ENCODE measurements at places on chromosomes 12 and 14.

DNA sequence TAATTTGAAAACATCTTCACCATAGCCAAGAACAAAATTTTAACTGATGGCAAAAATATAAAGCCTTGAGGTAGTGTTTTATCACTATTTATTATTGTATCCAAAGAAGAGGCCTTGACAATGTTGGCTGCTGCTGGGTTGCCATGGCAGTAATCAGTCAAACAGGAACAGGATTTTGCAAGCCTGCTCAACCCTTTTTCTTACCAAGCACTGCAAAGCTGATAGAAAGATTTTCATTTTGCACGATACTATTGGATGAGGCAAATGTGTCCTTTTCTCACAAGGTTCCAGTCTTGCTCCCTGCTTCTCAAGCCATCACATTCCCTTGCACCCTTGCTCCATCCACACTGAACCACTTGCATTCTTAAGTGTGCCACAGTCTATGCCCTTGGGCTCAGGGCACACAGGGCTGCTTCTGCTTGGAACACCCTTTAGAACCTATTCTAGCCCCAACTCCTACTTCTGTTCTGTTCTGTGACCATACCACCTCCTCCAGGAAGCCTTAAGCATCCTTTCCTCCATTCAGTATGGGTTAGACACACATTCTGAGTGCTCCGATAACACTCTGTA is 76.5 kb upstream of the AMIGO2 start:
- no peak for DNase-seq
- peaks cover 5% of the 10 kb centered on the region for H3K4me1 ChIP-seq
- H3K36me3 ChIP-seq, result peaks cover 4% of the 10 kb centered on the region
- H3K27ac ChIP-seq, result no peak overlapping the region
- H3K27me3 ChIP-seq, result no peaks in the 10 kb centered on the region

DNA sequence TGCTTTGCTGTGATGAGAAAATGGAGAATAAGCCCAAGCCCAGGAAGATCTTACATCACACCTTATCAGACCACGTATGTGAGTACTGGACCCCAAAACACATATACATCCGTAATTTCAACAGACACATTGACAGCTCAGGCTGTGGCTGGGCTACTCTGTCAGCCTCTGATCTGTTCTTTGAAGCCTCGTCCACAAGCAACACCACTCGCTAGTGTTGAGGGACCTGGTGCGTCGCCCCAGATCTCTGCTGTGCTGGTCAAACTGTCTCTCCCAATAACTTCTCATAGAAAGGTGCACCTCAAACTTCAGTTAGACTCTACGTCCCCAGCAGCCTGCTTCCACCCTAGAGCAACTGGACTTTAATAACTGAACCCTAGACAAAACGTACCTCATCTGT is 10.6 kb upstream of the SFSWAP start:
- no peak overlapping the region for H3K4me3 ChIP-seq
- H3K4me1 ChIP-seq, result no peaks in the 10 kb centered on the region
- H3K27ac ChIP-seq, result no peak overlapping the region
- no peaks in the 10 kb centered on the region for H3K36me3 ChIP-seq

DNA sequence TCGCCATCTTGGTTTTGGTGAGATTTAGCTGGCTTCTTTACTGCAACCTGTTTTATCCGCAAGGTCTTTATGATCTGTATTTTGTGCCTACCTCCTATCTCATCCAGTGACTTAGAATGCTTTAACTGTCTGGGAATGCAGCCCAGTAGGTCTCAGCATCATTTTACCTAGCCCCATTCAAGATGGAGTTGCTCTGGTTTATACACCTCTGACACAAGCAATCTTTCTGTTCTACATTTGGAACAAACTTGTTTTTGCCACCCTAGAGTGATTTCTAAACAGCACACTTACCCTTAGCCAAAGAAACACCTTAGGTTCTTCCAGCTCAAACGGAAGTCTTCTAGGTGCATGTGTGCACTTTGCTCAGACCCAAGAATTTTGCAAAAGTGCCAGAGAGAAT is 122.3 kb downstream of the CCDC60 start:
- no peak for DNase-seq
- H3K4me1 ChIP-seq, result no peaks in the 10 kb centered on the region
- H3K27ac ChIP-seq, result no peak overlapping the region
- H3K27me3 ChIP-seq, result peaks cover 3% of the 10 kb centered on the region

DNA sequence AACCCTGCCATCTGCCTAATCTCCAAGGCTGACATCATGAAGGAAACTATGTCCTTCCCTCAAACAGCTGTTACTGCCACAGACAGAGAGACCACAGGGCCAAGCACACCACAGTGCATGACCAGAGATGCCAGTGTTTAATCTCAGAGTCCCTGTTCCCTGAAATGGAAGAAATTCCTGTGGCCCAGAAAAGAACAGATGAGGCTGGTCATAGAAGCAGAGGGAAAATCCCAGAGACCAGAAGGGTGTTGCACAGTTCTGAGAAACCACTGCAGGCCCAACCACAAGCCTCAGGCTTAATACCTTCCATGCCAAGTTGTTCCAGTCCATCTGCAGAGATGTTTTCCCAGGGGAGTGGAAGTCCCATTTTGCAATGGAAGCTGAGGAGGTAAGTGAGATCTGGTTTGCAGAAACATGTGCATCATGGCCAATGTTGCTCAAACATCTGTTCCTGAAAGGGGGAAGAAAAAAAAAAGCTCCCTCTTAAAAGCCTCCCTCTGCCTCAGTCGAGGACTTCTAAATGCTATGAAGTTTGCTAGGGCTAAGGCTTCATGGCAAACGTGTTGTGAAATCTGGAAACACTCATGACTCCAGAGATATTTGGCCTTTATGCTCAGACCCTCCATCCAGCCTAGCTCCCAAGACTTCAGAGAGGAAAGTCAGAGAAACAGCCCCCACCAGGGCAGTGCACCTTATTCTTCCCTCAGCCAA is 98.6 kb downstream of the SCARB1 start:
- no peak overlapping the region for H3K4me3 ChIP-seq
- peaks cover 31% of the 10 kb centered on the region for H3K4me1 ChIP-seq
- peaks cover 4% of the 10 kb centered on the region for H3K36me3 ChIP-seq
- no peaks in the 10 kb centered on the region for H3K27me3 ChIP-seq

- H3K36me3 ChIP-seq, result no peaks in the 10 kb centered on the region
- peaks cover 6% of the 10 kb centered on the region for H3K27me3 ChIP-seq
- H3K4me3 ChIP-seq, result no peak overlapping the region
- H3K27ac ChIP-seq, result no peak overlapping the region
These were observed 589.3 kb upstream of the TMEM132C start for GRCh38 chr12:127677537-127678131.

- no peak overlapping the region for H3K27ac ChIP-seq
- no peaks in the 10 kb centered on the region for H3K36me3 ChIP-seq
- no peak overlapping the region for H3K4me3 ChIP-seq
- peaks cover 15% of the 10 kb centered on the region for H3K27me3 ChIP-seq
These were observed 1118.9 kb downstream of the VRK1 start for GRCh38 chr14:97916100-97916499.

DNA sequence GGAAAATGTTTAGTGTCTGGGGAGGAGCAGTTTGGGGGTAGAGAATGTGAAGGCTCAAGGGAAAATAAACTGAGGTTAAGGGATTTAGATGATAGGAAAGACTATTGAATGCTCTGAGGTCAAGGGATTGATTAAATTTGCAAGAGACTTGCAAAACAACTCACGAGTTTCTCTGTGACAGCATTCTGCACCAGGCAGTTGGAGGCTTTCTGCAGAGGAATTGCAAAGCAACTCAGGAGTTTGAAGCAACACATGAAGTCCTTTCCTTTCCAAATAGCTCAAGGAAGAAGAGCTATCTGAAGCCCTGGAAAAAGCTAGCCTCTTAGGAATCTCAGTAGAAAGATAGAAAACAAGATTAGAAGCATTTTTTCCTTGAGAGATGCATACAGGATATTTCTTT is 23.9 kb downstream of the SLC7A8 start:
- peaks cover 12% of the 10 kb centered on the region for H3K36me3 ChIP-seq
- no peak overlapping the region for H3K4me3 ChIP-seq
- no peak for DNase-seq
- no peaks in the 10 kb centered on the region for H3K27me3 ChIP-seq

- no peaks in the 10 kb centered on the region for H3K27me3 ChIP-seq
- H3K27ac ChIP-seq, result no peak overlapping the region
- DNase-seq, result no peak
- H3K4me1 ChIP-seq, result no peaks in the 10 kb centered on the region
These were observed 6.2 kb downstream of the TTLL5 start for GRCh38 chr14:75667099-75667765.

GRCh38 chr14:71454513-71455332 is 477.5 kb upstream of the RGS6 start:
- no peak overlapping the region for H3K4me3 ChIP-seq
- no peak overlapping the region for H3K27ac ChIP-seq
- H3K36me3 ChIP-seq, result no peaks in the 10 kb centered on the region
- no peak for DNase-seq

GRCh38 chr12:50174971-50175715 is 8.0 kb upstream of the CERS5 start:
- DNase-seq, result no peak
- H3K27ac ChIP-seq, result no peak overlapping the region
- no peak overlapping the region for H3K4me3 ChIP-seq
- no peaks in the 10 kb centered on the region for H3K4me1 ChIP-seq
- H3K36me3 ChIP-seq, result peaks cover 16% of the 10 kb centered on the region
- no peaks in the 10 kb centered on the region for H3K27me3 ChIP-seq

DNA sequence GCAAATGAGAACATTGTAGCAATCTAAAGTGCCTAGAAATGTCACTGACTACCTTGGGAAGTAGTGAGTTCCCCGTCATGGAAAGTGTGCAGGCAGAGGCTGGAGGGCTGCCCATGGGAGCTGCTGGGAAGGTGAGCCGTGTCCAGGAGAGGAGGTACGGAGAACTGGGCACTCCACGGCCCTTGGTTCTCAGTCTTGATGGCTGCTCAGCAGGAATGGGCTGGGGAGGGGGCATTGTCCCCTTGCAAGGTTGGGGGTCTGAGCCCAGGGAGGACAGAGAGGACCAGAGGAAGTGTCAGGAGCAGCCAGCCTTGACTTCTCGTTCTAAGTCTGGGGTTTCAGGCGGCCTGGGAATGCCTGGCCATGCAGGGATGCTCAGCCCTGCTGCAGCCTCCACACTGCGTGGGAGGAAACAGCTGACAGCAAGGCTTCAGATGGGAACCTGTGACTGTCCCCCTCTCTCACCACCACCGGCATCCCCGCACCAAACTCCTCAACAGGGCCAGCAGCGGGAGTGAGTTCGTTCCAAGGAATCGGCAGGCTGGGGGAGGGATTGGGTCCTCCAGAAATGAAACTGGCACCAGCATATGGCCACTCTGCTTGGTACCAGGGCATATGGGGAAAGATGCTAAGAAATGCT is 140.2 kb downstream of the BCL11B start:
- peaks cover 3% of the 10 kb centered on the region for H3K27me3 ChIP-seq
- DNase-seq, result no peak
- no peaks in the 10 kb centered on the region for H3K36me3 ChIP-seq
- no peak overlapping the region for H3K27ac ChIP-seq
- no peak overlapping the region for H3K4me3 ChIP-seq

- H3K27ac ChIP-seq, result no peak overlapping the region
- H3K4me1 ChIP-seq, result peaks cover 23% of the 10 kb centered on the region
- no peak overlapping the region for H3K4me3 ChIP-seq
These were observed 144.4 kb upstream of the PRICKLE1 start for GRCh38 chr12:42733911-42734310.

DNA sequence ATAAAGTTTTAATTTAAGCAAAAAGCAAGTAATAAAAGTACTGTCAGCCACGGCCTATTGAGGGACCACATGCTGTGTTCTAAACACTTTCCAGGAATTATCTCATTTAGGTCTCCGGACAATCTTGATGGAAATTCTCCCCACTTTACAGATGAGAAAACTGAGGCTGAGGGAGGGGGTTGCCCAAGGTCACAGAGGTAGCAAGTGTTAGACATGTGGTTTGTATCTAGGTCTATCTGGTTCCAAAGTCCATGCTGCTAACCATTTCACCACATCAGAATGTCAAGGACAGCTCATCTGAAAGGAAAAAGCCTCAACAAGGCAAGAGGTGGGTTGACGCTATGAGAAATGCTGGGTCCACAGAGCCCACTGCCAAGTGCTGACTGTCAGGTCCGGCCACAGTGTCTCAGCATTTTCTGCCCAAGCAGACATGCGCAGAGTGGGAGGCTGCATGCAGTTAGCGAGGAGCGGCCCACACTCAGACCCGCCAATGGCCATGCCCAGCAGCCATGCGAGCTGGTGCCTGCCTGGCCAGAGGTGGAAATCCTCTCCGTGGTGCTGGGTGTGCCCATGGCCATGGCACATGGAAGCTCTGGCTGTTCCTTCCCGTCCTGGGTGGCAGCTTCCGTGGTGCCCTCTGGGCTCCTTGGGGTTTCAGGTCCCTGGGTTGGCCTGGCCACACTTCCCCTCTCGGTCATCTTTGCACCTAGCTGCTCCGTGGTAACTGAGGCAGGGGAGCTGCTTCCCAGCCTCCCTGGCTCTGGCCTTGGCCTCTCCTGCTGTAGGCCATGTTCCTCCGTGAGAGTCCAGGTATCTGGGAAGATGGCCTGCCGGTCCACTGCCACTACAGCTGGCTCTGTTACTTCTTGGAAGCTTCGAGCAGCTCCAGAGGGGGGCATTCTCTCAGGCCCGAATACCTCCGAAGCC is 18.0 kb upstream of the RPLP0 start:
- no peak for DNase-seq
- H3K4me1 ChIP-seq, result peaks cover 5% of the 10 kb centered on the region
- H3K36me3 ChIP-seq, result peaks cover 5% of the 10 kb centered on the region
- H3K27ac ChIP-seq, result no peak overlapping the region
- H3K27me3 ChIP-seq, result no peaks in the 10 kb centered on the region

DNA sequence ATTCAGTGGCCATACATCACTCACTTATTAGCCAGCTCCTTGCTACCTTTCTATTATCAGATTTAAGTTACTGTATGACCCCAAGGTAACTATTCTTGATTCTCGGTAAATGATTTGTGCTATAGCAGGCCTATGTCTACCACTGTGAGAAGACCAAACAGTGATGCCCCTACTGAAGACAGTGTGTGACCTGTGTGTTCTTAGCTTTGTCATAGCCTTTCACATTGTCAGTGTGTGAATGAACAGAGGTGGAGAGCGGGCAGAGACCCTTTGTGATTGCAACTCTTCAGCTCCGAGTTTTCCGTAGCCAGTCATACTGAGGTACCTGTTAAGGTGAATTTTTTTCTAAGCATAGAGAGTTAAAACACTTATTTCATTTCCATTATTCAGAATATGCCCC is 294.0 kb downstream of the LRFN5 start:
- no peaks in the 10 kb centered on the region for H3K36me3 ChIP-seq
- H3K4me3 ChIP-seq, result no peak overlapping the region
- H3K27me3 ChIP-seq, result no peaks in the 10 kb centered on the region
- H3K27ac ChIP-seq, result no peak overlapping the region

GRCh38 chr12:64665514-64665913 is 55.2 kb downstream of the RASSF3 start:
- H3K27me3 ChIP-seq, result no peaks in the 10 kb centered on the region
- H3K36me3 ChIP-seq, result no peaks in the 10 kb centered on the region
- no peak overlapping the region for H3K27ac ChIP-seq
- DNase-seq, result no peak

GRCh38 chr12:14901228-14901562 is 15.5 kb upstream of the MGP start:
- H3K36me3 ChIP-seq, result peaks cover 10% of the 10 kb centered on the region
- H3K27me3 ChIP-seq, result no peaks in the 10 kb centered on the region
- no peak overlapping the region for H3K4me3 ChIP-seq
- peaks cover 7% of the 10 kb centered on the region for H3K4me1 ChIP-seq
- no peak for DNase-seq
- H3K27ac ChIP-seq, result no peak overlapping the region

Measured in type B pancreatic cell (in vitro differentiated cells).